ENCODE measurements at places on chromosomes 2 and 18. TPM values are rescaled to one million over a fixed set of nuclear protein-coding genes. Genes with fewer than 3 reads are reported as not detected.

GRCh38 chr2:38600242-38600891 lies 2.4 kb downstream of the HNRNPLL start:
- ATAC-seq: no peak

- peak; percentile 94 for ATAC-seq
Observed at GRCh38 chr2:2743164-2743571, 412.1 kb upstream of the MYT1L start.

DNA sequence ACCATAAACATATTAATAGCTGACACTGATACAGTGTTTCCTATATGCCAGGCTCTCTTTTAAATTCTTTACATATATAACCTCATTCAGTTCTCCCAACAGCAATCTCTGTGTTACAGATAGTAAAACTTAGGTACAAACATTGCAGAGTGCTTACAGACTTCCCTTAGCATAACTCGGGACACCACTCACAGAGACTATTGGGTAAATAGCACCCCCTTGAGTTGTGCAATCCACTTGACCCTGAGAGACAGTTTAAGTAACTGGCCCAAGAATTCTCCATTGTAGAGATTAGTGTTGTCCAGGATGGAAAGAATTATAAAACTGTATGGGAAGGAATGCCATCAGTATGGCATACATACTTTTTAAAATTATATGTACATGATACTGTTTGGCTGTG lies 110.1 kb downstream of the POLE4 start:
- ATAC-seq: no peak

GRCh38 chr2:28633204-28633603 lies 118.4 kb upstream of the PPP1CB start:
- ATAC-seq: no peak

- peak; percentile 63 for ATAC-seq
Observed at GRCh38 chr2:55839182-55839819, 84.3 kb downstream of the EFEMP1 start.

- peak; percentile 73 for ATAC-seq
Observed at GRCh38 chr2:121804340-121804739, 48.9 kb downstream of the TSN start.

DNA sequence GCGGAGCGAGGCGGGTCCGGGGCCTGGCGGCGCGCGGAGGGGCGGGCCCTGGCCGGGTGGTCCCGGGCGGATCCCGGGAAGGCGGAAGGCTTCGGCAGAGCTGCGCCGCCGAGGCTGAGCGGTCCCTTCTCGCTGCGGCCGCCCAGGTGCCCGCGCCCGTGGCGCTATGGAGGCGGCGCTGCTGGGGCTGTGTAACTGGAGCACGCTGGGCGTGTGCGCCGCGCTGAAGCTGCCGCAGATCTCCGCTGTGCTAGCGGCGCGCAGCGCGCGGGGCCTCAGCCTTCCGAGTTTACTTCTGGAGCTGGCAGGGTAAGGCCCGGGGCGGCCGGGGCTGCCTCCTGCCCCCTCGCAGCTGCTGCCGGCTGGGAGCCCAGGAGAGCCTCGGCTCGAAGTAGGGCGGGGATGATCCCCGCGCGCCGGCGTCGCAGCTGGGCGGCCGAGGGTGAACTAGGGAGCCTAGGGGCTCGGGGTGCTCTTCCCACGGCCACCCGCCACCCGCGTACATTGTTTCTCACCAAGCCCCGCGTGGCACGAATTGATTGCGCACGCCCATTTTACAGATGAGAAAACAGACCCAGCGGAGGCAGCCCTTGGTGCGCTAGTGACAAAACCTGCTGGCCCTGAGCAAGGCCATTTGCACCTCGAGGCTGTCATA lies at the start of gene SLC66A3:
Gene SLC66A3, plus strand, starts transcription at position 87 of the 655 bp plus-strand sequence. Its CDS starts 80 bp downstream, at position 167.
- ATAC-seq: peak; percentile 90

GRCh38 chr2:69387770-69388481 lies 899 bp upstream of the GFPT1 start:
- ATAC-seq: no peak

GRCh38 chr2:195734395-195734794 lies 77.4 kb downstream of the SLC39A10 start:
- ATAC-seq: no peak

The VAMP8 gene
- total RNA-seq: 14.7 TPM

The VRK2 gene
- total RNA-seq: 17.2 TPM
